M059J (cell line): ENCODE measurements at places on chromosomes 3 and 15.
A peak's percentile ranks its signal among the peaks of the same experiment; 100 is the strongest.

- no peak for DNase-seq
These were observed 393.1 kb upstream of the ARRDC4 start for GRCh38 chr15:97567411-97567810.

DNA sequence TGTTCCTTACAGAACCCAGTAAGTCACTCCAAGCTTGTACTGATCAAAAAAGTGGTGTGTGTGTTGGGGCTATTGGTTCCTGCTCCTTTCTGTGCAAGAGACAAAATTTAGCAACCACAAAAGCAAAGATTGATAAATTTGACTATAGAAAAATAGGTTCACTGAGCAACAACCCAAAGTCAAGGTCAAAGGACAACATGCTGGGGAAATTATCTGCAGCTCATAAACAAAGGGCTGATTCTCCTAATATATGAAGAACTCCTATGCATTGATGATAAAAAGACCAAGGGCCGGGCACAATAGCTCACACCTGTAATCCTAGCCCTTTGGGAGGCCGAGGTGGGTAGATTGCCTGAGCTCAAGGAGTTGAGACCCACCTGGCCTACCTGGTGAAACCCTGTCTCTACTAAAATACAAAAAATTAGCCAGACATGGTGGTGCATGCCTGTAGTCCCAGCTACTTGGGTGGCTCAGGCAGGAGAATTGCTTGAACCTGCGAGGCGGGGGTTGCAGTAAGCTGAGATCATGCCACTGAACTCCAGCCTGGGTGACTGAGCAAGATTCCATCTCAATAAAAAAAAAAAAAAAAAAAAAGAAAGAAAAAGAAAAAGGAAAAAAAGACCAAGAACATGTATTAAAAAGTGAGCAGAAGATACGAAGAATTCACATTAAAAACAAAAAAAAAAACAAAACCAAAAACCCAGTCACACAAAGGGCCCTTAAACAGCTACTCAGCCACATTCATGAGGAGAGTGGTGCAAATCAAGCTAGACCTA is 29.8 kb downstream of the PPCDC start:
- DNase-seq, result no peak

DNA sequence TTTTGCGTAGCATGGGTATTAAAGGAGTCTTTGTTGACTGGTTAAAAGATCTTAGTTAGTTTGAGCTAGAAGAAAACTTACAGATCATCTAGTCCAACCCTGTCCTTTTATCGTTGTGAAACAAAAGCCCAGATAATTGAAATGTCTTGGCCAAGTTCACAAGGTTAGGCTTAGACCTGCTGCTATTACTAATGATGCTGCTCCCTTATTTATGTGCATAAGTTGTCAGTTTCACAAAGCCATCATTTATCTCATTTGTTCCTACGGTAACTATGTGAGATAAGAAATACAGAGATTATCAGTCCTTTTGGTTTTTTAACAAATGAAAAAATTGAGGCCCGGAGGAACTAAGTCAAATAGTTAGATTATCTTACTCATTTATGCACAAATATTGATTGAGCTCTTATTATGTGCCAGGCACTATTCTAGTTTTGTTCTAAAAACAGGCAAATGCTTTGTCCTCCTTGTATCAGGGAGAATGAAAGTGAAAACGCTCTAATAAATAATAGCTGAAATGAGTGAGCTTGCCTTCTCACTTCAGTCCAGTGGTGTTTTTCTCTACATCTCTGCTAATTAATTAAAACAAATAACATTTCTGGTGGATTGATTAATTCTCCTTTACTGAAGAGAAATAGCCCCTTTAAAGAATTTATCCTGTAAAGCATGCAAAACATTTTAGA is 49.1 kb upstream of the TPRG1 start:
- DNase-seq, result no peak

- DNase-seq, result peak; percentile 6
These were observed 78.5 kb upstream of the AGBL1 start for GRCh38 chr15:86001200-86001599.

DNA sequence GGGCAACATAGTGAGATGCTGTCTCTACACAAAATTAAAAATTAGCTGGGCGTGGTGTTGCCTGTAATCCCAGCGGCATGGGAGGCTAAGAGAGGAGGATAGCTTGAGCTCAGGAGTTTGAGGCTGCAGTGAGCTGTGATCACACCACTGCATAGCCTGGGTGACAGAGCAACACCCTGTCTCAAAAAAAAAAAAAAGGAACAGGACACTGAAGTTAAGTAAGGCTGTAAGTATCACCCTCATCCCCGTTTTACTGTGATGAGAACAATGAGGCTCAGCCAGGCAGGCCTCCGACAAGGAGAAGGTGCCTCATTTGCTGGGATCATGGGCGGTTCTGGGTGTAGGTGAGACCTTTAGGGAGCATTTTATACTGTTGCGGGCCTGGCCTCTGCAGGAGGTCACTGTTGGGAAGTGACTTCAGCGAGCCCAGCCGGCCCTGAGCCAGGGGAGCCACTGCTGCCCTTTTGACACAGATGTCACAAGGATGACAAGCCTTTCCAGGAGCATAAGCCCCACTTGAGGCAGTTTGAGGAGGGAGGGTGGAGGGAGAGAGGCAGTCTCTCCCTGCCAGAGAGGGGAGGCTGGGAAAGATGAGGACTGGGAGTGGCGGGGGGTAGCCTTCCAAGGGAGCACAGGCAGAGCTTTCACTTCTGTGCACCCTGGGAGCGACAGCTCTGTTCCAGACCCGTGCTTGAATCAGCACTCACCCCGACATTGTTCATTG is 30.8 kb downstream of the IRAK2 start:
- no peak for DNase-seq
